GM23248 (cell line): ENCODE measurements at places on chromosomes 7 and 10. TPM values are rescaled to one million over a fixed set of nuclear protein-coding genes. Genes with fewer than 3 reads are reported as not detected.

- H3K36me3 ChIP-seq = no peaks in the 10 kb centered on the region
- no peak overlapping the region for H3K4me3 ChIP-seq
- H3K4me1 ChIP-seq = peaks cover 17% of the 10 kb centered on the region
- no peaks in the 10 kb centered on the region for H3K27me3 ChIP-seq
- DNase-seq = no peak
Observed at GRCh38 chr7:100189061-100189460, 11.3 kb downstream of the STAG3 start.

- DNase-seq = no peak
- no peaks in the 10 kb centered on the region for H3K36me3 ChIP-seq
- no peak overlapping the region for H3K27ac ChIP-seq
Observed at GRCh38 chr7:157876469-157877285, 539.9 kb downstream of the DNAJB6 start.

The IKZF1 gene
- 0.06 TPM in 1 of 2 replicates, not detected in the other for polyA plus RNA-seq

- no peaks in the 10 kb centered on the region for H3K4me1 ChIP-seq
- peaks cover 47% of the 10 kb centered on the region for H3K27me3 ChIP-seq
- H3K27ac ChIP-seq = no peak overlapping the region
- no peak overlapping the region for H3K4me3 ChIP-seq
- H3K36me3 ChIP-seq = no peaks in the 10 kb centered on the region
- DNase-seq = no peak
Observed at GRCh38 chr10:23172429-23173213, 19.5 kb upstream of the PTF1A start.

DNA sequence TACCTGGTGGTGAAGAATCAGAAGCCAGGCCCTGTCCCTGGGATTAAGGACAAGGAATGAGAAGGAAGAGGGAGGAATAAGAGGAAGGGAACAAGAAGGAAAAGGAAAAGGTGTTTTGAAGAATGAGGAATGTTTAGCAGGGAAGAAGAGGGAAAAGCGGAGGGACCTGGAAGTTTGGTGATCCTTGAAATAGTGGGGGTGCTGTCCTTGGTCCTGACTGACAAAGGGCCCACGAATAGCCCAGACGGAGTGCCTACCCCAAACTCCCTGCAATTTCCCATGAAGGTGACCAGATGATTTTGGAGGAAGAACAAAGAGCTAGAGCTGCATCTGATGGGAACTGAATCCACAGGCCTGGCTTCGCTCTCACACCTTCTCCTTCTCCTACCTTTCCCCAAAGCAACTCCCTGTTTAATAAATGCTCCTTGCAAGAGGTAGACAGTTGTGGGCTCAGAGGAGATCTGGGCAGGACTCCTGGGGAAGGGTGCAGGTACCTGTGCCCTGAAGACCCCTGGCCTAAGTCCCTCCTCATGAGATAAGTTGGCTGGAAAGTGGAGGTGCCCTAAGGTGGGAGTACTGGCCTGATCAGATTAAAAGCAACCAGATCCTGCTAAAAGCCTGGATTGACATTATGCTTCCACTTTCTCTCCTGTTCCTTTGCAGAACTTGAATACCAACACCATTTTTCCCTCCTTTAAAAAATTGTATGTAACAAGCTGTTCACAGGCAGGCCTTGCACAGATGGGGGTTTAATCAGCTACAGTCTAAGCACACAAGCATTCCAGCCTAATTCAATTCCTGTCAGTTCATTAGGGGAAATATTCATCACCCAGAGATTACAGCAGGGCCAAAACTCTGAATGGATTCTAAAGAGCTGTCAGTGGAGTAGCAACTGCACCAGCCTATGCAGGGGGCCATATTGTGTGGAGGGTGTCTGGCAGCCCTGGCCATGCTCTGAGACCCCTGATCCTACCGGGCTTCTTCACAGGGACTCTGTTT lies 19.4 kb downstream of the KAZALD1 start:
- H3K27ac ChIP-seq = no peak overlapping the region
- H3K27me3 ChIP-seq = peaks cover 21% of the 10 kb centered on the region
- no peaks in the 10 kb centered on the region for H3K4me1 ChIP-seq
- DNase-seq = peak; percentile 42

The GPR37 gene
- polyA plus RNA-seq = not detected in 2 replicates

DNA sequence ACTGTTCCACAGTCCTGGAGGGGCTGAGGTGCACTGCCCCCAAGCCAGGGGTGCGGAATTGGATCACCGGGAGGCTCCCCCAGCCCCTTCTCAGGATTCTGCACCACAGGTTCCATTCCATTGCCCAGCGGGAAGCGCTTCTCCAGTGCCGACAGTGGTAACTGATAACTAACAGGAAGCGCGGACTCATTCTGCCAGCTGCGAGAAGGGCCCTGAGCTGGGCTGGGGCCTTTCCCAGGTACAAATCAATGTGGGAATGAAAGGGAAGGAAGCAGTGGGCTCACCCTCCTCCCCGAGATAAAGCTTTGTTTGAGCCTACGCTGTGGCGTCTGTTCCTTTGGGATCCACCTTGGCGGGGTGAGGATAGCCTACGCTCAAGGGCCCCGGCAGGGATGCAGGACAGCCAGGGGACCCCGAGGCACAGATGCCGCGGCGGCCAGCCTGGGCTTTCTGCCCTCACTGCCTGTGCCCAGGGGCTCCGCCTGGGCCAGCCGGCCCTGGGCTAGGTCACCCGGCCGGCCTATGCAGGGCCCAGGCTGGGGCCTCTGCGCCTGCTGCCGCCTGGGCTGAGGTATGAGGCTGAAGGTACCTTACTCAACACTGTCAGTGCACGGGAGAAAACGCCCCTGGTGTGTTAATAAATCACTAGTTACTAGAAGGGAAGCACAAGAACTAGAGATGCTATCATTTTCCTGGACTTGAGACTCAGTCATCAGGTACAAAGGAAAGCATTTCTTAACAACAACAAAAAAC lies 39.4 kb downstream of the EN2 start:
- no peak overlapping the region for H3K27ac ChIP-seq
- H3K4me1 ChIP-seq = no peaks in the 10 kb centered on the region
- no peak overlapping the region for H3K4me3 ChIP-seq

The EBF3 gene
- polyA plus RNA-seq = 0.06 and 0.15 TPM in 2 replicates

- H3K4me1 ChIP-seq = peaks cover 20% of the 10 kb centered on the region
- H3K4me3 ChIP-seq = no peak overlapping the region
- peaks cover 3% of the 10 kb centered on the region; the same call in 1 of the 2 replicates for H3K36me3 ChIP-seq
Observed at GRCh38 chr10:63145782-63146181, 12.7 kb downstream of the NRBF2 start.

DNA sequence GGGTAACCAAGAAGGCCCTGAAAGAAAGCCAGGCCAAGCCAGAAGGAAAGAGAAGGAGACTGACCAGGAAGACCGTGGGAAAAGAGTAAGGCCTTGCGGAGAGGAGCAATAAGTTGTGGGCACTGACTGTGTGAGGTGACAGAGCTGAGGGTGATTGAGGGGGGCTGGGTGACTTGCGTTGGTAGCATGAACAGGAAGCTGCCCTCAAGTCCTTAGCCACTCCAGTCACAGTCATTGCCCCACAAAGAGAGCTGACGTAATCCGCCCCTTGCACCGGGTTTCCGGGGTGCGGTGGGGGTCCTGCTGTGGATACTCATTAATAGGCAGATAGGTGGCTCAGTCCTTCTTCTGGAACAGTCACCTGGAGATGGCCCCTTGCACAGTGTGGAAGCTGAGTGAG lies 16.1 kb upstream of the DMBT1 start:
- H3K27ac ChIP-seq = no peak overlapping the region
- DNase-seq = no peak
- H3K4me1 ChIP-seq = no peaks in the 10 kb centered on the region
- H3K36me3 ChIP-seq = no peaks in the 10 kb centered on the region

- peaks cover 15% of the 10 kb centered on the region for H3K4me1 ChIP-seq
- DNase-seq = peak; percentile 68
- peaks cover 33% of the 10 kb centered on the region; the same call in 1 of the 2 replicates for H3K36me3 ChIP-seq
- no peak overlapping the region for H3K4me3 ChIP-seq
- peak overlapping the region; percentile 90 for H3K27ac ChIP-seq
- H3K27me3 ChIP-seq = no peaks in the 10 kb centered on the region
Observed at GRCh38 chr10:102814873-102815661, 22.1 kb downstream of the CYP17A1 start.

The COA1 gene
- polyA plus RNA-seq = 54.3 and 59.5 TPM in 2 replicates

The TFAM gene
- 17.8 and 20.6 TPM in 2 replicates for polyA plus RNA-seq

- peaks cover 6% of the 10 kb centered on the region for H3K4me1 ChIP-seq
- peaks cover 32% of the 10 kb centered on the region for H3K27me3 ChIP-seq
- H3K4me3 ChIP-seq = no peak overlapping the region
Observed at GRCh38 chr10:49387071-49387470, 8.8 kb downstream of the DRGX start.

DNA sequence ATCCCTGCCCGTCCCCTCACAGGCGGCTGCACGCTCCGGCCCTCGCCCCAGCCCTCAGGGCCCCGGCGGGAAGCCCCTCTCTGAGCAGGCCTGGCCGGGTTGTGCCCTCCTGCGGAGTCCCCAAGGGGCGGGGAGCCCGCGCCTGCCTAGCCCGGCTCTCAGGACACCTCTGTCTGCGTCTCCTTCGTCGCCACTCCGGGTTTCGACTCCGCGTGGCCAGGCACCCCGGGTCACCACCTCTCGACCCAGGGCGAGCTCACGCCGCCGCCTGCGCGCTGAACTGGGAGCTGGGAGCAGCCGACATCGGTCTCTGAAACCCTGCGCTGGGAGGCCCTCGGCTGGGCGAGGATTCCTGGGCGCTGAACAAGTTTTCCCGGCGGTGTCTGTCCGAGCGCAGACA lies 6.2 kb upstream of the OGDHL start:
- DNase-seq = no peak
- H3K27ac ChIP-seq = no peak overlapping the region
- peaks cover 72% of the 10 kb centered on the region for H3K27me3 ChIP-seq
- no peaks in the 10 kb centered on the region for H3K4me1 ChIP-seq
- H3K4me3 ChIP-seq = no peak overlapping the region
- H3K36me3 ChIP-seq = no peaks in the 10 kb centered on the region

GRCh38 chr10:95474228-95475002 lies 86.8 kb downstream of the SORBS1 start:
- peaks cover 14% of the 10 kb centered on the region for H3K4me1 ChIP-seq
- H3K36me3 ChIP-seq = no peaks in the 10 kb centered on the region
- DNase-seq = peak; percentile 85
- H3K4me3 ChIP-seq = peak overlapping the region; percentile 6; the same call in 1 of the 2 replicates

- no peaks in the 10 kb centered on the region for H3K36me3 ChIP-seq
- no peak overlapping the region for H3K4me3 ChIP-seq
- peaks cover 8% of the 10 kb centered on the region; the same call in 1 of the 2 replicates for H3K27me3 ChIP-seq
- peak; percentile 95 for DNase-seq
- H3K4me1 ChIP-seq = peaks cover 10% of the 10 kb centered on the region
- no peak overlapping the region for H3K27ac ChIP-seq
Observed at GRCh38 chr10:14698111-14698828, 76.4 kb downstream of the FAM107B start.

DNA sequence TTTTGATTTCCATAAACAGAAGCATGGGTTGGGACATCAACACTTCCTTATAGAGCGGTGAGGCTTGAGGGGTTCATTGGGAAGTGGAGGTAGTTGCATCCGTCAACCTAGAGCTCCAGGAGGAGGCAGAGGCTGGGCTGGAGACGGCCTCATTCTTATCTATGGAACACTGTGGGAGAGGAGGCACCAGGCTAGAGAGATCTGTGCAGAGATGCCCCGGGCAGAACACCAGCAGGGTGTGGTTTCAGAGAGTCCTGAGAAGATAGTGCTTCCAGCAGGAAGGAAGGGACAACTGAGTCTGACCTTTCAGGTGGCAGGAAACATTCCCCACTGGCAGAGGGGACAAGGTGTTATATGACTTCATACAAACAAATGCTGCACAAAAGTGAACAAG lies 56.7 kb downstream of the TCERG1L start:
- H3K27ac ChIP-seq = no peak overlapping the region
- H3K4me3 ChIP-seq = no peak overlapping the region
- H3K36me3 ChIP-seq = no peaks in the 10 kb centered on the region
- H3K4me1 ChIP-seq = no peaks in the 10 kb centered on the region
- no peaks in the 10 kb centered on the region for H3K27me3 ChIP-seq
- no peak for DNase-seq

DNA sequence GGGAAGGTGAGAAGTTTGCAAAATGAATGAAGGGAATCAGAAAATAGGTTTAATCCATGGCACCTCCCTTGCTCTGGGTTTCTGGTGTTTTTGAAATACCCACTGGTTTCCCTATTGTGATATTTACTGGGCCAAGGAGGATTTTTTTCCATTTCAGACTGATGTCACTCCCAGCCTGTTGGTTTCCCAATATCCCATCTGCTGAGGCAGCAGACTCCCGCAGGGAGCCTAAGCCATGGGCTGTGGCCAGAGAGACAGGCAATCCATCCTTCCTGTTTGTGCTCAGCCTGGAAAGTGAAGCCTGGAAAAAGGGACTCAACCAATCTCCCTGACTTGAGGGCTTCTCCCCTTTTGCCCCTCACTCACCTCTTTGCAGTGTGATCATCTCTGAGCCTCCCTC lies 22.8 kb downstream of the FAM107B start:
- no peak overlapping the region for H3K27ac ChIP-seq
- H3K27me3 ChIP-seq = peaks cover 42% of the 10 kb centered on the region
- no peak overlapping the region for H3K4me3 ChIP-seq
- DNase-seq = peak; percentile 48

GRCh38 chr10:6674291-6674690 lies 94.2 kb upstream of the PRKCQ start:
- no peaks in the 10 kb centered on the region for H3K36me3 ChIP-seq
- H3K27ac ChIP-seq = no peak overlapping the region
- no peak for DNase-seq
- H3K27me3 ChIP-seq = peaks cover 19% of the 10 kb centered on the region; the same call in 1 of the 2 replicates
- no peak overlapping the region for H3K4me3 ChIP-seq
- no peaks in the 10 kb centered on the region for H3K4me1 ChIP-seq

The RBM28 gene
- polyA plus RNA-seq = 25.7 and 29.1 TPM in 2 replicates

- DNase-seq = peak; percentile 48
- H3K4me3 ChIP-seq = peak overlapping the region; percentile 75
- H3K36me3 ChIP-seq = no peaks in the 10 kb centered on the region
Observed at GRCh38 chr7:108454674-108455550, 1.3 kb downstream of the NRCAM start.

The NAT16 gene
- not detected in 2 replicates for polyA plus RNA-seq

DNA sequence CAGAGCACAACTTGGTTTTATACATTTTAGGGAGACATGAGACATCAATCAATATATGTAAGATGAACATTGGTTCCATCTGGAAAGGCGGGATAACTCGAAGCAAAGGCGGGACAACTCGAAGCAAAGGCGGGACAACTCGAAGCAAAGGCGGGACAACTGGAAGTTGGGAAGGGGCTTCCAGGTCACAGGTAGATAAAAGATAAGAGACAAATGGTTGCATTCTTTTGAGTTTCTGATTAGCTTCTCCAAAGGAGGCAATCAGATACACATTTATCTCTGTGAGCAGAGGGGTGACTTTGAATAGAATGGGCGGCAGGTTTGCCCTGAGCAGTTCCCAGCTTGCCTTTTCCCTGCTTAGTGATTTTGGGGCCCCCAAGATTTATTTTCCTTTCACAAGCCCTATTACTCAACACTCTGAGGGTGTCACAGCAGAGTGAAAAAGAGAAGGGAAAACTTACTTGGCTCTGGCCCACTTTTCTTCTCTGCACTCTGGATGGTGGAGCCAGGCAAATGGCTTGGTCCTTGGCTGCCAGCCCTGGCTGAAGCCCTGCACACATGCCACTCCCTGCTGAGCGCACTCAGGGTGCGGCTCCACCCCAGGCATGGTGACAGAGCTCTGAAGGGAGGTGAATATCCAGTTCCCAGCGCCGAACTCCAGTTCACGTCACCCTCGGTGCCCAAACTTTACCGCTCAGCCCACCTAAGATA lies 46.7 kb downstream of the PARD3 start:
- H3K36me3 ChIP-seq = no peaks in the 10 kb centered on the region
- peaks cover 15% of the 10 kb centered on the region for H3K4me1 ChIP-seq
- H3K27ac ChIP-seq = no peak overlapping the region
- DNase-seq = peak; percentile 86
- H3K27me3 ChIP-seq = no peaks in the 10 kb centered on the region
- H3K4me3 ChIP-seq = no peak overlapping the region
